ENCODE measurements at places on chromosomes 4 and X. TPM values are rescaled to one million over a fixed set of nuclear protein-coding genes. Genes with fewer than 3 reads are reported as not detected.

The PGAM4 gene
- total RNA-seq: not detected

The SMIM10 gene
- total RNA-seq: 5.5 TPM

The PAPSS1 gene
- total RNA-seq: 51.2 TPM

The HSFX4 gene
- not detected for total RNA-seq

The POLN gene
- total RNA-seq: 0.29 TPM

The CT83 gene
- total RNA-seq: not detected

The ARHGAP36 gene
- not detected for total RNA-seq

The OTC gene
- not detected for total RNA-seq

The MTNR1A gene
- 0.36 TPM for total RNA-seq

The TMEM165 gene
- total RNA-seq: 122 TPM

The RBM46 gene
- 0.40 TPM for total RNA-seq

The SLC25A6 gene
- 348 TPM for total RNA-seq

The MAP7D2 gene
- 1.4 TPM for total RNA-seq

The GPR119 gene
- not detected for total RNA-seq

The COL4A5 gene
- total RNA-seq: 33.2 TPM

The SPACA5 gene
- not detected for total RNA-seq

The HELQ gene
- 8.6 TPM for total RNA-seq

The HERC5 gene
- 1.2 TPM for total RNA-seq

The SLC26A1 gene
- 0.35 TPM for total RNA-seq

The XAGE1B gene
- total RNA-seq: not detected

The RHOXF2B gene
- total RNA-seq: not detected

The VCX2 gene
- total RNA-seq: not detected

The RAB28 gene
- 16.0 TPM for total RNA-seq

The PLAC8 gene
- total RNA-seq: 8.4 TPM

The CLDN22 gene
- not detected for total RNA-seq

The RTL9 gene
- not detected for total RNA-seq

The CWH43 gene
- 0.52 TPM for total RNA-seq

The CRMP1 gene
- 1.8 TPM for total RNA-seq

The DSPP gene
- not detected for total RNA-seq

The MAGEE1 gene
- total RNA-seq: 0.65 TPM

The CT45A2 gene
- total RNA-seq: not detected

The SMARCA1 gene
- total RNA-seq: 20.1 TPM

The SSX2 gene
- not detected for total RNA-seq

The RBM47 gene
- total RNA-seq: 42.9 TPM

The TMEM156 gene
- total RNA-seq: 9.1 TPM

The FAM9B gene
- not detected for total RNA-seq

The RNF128 gene
- total RNA-seq: 1.2 TPM

The CD99L2 gene
- total RNA-seq: 32.5 TPM

The SSX3 gene
- total RNA-seq: not detected

The HTR2C gene
- total RNA-seq: not detected

The TCEAL9 gene
- 161 TPM for total RNA-seq

The DCAF8L2 gene
- total RNA-seq: not detected

The CLTRN gene
- 3.3 TPM for total RNA-seq

The SYN1 gene
- 0.65 TPM for total RNA-seq

The RAP2C gene
- total RNA-seq: 19.6 TPM
